ENCODE measurements at places on chromosomes 1 and 21. TPM values are rescaled to one million over a fixed set of nuclear protein-coding genes. Genes with fewer than 3 reads are reported as not detected.

GRCh38 chr1:29426701-29427279 lies 190.5 kb downstream of the PTPRU start:
- DNase-seq, result no peak

Gene DDAH1
- not detected for total RNA-seq

DNA sequence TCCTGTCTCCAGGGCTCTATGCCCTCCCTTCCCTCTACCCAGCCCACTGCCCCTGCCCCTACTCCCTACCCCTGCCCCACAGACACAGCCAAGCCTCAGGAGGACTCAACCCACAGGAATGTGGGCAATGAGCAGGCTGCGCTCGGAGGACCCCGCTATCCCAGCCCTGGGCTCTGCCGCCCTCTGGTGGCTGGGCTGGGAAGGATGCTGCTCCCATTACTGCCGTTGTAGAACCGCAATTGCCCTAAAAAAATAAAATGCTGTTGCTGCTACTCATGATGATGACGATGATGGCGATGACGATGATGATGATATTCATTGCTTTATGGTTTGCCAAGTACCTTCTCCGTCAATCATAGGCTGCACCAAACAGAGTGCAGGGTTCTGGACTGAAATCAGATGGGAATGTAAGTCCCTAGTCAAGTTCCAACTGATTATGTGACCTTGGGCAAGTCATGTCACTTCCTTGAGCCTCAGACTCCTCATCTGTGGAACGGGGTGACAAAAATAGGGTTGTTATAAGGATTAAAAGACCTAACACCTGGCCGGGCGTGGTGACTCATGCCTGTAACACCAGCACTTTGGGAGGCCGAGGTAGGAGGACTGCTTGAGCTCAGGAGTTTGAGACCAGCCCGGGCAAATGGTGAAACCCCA lies 24.6 kb downstream of the ARHGEF19 start:
- peak; percentile 63 for DNase-seq

GRCh38 chr1:14365301-14365988 lies 233.0 kb upstream of the KAZN start:
- no peak for DNase-seq

DNA sequence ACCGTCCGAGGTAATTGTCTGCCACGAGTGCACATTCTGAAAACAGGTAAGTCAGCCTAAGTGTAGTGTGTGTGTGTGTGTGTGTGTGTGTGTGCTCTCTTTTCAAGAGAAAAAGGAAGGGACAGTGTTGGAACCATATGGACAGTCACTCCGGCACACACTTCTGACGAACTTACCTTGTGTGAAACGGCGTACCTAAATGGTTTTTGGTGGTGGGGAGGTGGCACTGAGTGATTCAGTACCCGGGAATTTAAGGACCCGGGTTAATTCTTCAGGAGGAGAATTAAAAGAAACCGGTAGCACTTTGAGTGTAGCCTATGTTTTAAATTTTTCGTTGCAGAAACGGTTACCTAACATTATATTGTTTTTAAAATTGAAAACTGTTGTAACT lies 286 bp downstream of the ODR4 start:
- DNase-seq, result no peak
